ENCODE measurements at places on chromosomes 1 and 21.

- no peak within 1 kb of the TSS for H3K27ac ChIP-seq
- no peaks in the 10 kb centered on the region for H3K36me3 ChIP-seq
- peaks cover 48% of the 10 kb centered on the region for H3K27me3 ChIP-seq
- peaks cover 13% of the 10 kb centered on the region for H3K4me1 ChIP-seq
- peak within 1 kb of the TSS; percentile 20 for H3K4me3 ChIP-seq
Observed at GRCh38 chr1:154567386-154568156, at the start of gene CHRNB2. Gene CHRNB2, plus strand, starts transcription at chr1:154567778. Its CDS starts 267 bp downstream, at chr1:154568045.

DNA sequence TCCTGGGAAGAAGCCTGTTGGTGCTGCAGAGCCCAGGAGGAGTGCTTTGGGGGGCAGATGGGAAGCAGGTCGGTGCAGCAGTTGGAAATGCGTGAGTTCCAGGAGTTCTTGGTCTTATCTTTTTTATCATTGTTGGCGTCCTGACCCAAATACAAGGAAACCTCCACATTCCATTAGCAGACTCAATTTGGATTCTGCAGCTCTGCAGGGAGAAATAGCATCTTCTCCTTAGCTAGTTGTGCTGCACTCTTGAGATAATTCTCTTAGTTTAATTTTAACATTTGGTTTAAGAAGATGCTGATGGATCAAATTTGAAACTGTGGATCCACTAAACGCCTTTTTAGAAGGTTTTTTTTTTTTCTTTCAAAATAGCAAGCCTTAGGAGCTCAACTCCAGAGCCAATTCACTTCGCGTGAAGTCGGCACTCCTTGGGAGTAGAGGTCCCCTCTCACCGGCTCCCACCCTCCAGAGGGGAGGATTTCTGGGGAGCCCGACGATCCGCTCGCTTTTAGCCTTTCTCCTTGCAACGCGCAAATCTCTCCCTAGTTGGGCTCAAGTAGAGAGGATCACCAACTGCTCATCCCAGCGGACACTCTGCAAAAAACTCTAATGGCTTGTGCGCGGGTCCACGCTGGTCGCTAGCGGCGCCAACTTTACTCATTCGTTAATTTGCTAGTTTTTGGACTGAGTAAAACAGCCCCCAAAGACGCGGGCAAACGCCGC, 1.3 kb downstream of the PLD5 start:
- no peak overlapping the region for H3K4me3 ChIP-seq
- H3K27me3 ChIP-seq: peaks cover 77% of the 10 kb centered on the region
- no peaks in the 10 kb centered on the region for H3K36me3 ChIP-seq

DNA sequence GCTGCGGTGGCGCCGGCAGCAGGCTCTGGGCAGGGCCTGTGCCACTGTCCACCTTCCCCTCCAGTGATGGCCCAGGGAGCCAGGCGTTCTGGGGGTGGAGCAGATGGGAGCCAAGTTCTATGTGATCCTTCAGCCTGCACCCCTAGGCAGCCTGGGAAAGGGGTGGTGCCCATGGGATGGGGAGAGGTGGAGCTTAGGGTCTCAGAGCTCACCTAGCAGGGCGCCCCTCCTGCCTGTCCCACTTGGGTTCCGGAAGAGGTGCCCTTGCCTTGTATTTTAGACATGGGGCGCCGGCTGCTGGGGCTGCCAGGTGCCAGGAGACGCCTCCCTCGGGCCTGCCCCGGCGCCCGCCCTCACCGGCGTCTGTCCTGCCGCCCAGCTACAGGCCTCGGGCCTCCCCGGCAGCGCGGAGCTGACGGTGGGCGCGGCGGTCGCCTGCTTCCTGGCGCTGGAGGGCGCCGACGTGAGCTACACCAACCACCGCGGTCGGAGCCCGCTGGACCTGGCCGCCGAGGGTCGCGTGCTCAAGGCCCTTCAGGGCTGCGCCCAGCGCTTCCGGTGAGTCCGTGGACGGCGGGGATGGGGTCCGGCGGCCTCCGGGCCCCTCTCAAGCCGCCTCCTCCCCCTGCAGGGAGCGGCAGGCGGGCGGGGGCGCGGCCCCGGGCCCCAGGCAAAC, 3.1 kb upstream of the MMP23B start:
- H3K4me1 ChIP-seq: no peaks in the 10 kb centered on the region
- H3K27ac ChIP-seq: no peak overlapping the region
- H3K36me3 ChIP-seq: peaks cover 66% of the 10 kb centered on the region
- H3K4me3 ChIP-seq: no peak overlapping the region
- no peak for ATAC-seq

GRCh38 chr1:206909161-206909882, 12.1 kb downstream of the IL24 start:
- H3K4me3 ChIP-seq: peak overlapping the region; percentile 62
- peaks cover 46% of the 10 kb centered on the region for H3K27me3 ChIP-seq
- H3K36me3 ChIP-seq: no peaks in the 10 kb centered on the region
- peak; percentile 71 for ATAC-seq
- peaks cover 10% of the 10 kb centered on the region for H3K4me1 ChIP-seq

- peaks cover 15% of the 10 kb centered on the region for H3K4me1 ChIP-seq
- H3K27ac ChIP-seq: no peak overlapping the region
- no peak for ATAC-seq
- H3K36me3 ChIP-seq: no peaks in the 10 kb centered on the region
- H3K27me3 ChIP-seq: peaks cover 72% of the 10 kb centered on the region
Observed at GRCh38 chr21:34891613-34891943, 157.5 kb downstream of the RUNX1 start.

DNA sequence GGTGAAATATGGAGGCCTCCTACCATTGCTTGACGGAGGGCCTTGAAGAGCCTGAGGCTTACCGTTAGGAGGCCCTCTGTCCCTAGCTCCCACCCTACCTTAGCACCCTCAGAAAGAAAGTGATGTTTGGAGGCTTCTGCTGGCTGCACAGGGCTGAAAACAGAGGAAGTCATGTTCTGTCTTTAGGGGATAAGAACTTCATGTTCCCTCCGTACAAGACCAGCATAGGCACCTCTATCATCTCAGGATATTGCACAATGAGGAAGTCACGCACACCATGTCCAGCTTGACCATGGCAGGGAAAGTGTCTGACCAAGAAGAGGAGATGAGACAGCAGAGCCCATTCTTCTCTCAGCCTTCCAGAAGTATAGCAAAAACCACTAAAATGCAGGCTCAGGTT, 13.8 kb downstream of the ADORA3 start:
- H3K27me3 ChIP-seq: no peaks in the 10 kb centered on the region
- H3K27ac ChIP-seq: no peak overlapping the region
- no peaks in the 10 kb centered on the region for H3K4me1 ChIP-seq
- peak; percentile 78 for ATAC-seq
- no peaks in the 10 kb centered on the region for H3K36me3 ChIP-seq

DNA sequence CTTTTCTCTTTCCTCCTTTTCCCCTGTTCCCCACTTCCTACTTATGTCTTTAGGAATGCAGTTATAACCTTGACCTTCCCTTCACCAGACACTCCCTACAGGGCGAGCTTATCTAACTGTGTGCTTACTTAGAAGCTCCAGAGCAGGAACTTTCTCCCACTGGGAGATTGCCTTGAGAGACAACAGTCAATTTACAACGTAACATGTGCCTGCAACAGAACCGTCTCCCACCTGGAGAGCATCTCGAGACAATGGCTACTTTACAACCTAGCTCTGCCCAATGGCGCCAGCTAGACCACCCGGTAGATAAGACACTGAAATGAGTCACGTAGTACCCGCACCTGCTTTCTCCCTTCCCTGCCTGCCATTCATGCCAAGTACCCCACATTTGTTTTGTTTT, 16.7 kb downstream of the HMGN1 start:
- ATAC-seq: no peak
- H3K27ac ChIP-seq: no peak overlapping the region
- H3K4me1 ChIP-seq: no peaks in the 10 kb centered on the region
- H3K27me3 ChIP-seq: no peaks in the 10 kb centered on the region
- no peak overlapping the region for H3K4me3 ChIP-seq
- H3K36me3 ChIP-seq: no peaks in the 10 kb centered on the region

DNA sequence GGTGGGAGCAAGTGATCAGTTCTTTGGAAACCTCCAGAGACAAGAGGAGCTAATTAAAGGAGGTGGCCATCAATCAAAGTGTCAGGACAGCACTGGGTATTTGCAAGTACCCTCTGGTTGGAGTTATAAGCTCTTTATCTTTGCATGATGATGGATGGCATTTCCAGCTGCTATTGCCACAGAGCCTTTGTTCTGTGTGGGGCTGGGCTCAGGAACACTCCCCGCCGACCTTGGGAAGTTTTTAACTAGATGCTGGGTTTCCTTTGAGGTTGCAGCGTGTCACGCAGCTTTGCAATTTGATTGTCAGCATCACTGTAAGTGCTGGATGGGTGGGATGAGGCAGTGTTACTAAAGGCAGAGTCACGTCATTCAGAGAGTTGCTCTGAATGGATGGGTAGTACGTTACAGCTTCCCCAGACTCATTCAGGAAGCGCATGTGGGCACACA, 68.9 kb downstream of the CNIH3 start:
- H3K36me3 ChIP-seq: no peaks in the 10 kb centered on the region
- H3K4me1 ChIP-seq: no peaks in the 10 kb centered on the region
- H3K27me3 ChIP-seq: no peaks in the 10 kb centered on the region

DNA sequence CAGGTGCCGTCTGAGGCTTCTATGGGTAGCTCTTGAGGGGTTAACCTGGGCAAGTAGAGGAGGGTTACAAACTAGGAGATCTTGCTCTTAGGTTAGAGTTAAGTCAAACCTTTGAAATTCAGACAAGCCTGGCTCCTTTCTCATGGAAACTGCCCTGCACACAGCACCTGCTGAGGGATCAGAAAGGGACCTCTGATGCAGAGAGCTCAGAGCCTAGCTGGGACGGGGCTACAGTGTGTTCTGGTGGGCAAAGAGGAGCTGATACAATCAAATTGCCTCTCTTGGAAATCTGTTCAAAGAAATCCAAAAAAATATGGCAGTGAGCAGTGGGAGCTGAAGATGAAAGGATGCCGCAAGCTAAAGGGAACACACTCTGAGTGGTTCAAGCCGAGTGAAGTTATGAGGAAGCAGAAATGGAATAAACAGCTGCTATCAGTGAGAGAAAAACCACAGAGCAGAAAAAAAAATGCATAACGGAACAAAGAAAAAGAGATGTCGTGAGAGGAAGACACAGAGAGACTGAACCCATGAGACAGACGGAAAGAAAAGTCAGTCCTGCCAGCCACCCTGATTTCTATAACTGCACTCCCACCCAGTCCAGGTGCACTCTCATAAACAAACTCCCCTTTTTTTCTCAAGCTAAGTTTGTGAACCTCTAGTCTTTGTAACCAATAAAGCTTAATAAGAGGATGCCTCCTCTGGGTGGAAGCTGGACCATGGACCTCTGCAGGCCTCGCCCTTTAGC, 26.6 kb downstream of the PAFAH2 start:
- H3K4me1 ChIP-seq: no peaks in the 10 kb centered on the region
- H3K27ac ChIP-seq: no peak overlapping the region
- no peaks in the 10 kb centered on the region for H3K27me3 ChIP-seq
- H3K36me3 ChIP-seq: no peaks in the 10 kb centered on the region
- ATAC-seq: no peak
- H3K4me3 ChIP-seq: no peak overlapping the region

- no peak for ATAC-seq
- H3K27me3 ChIP-seq: peaks cover 92% of the 10 kb centered on the region
- H3K27ac ChIP-seq: no peak overlapping the region
- H3K4me1 ChIP-seq: no peaks in the 10 kb centered on the region
- no peaks in the 10 kb centered on the region for H3K36me3 ChIP-seq
Observed at GRCh38 chr1:231184891-231185290, 23.0 kb downstream of the TRIM67 start.

GRCh38 chr1:1250786-1251284, 4.3 kb upstream of the C1QTNF12 start:
- H3K4me1 ChIP-seq: no peaks in the 10 kb centered on the region
- H3K4me3 ChIP-seq: no peak overlapping the region
- H3K27me3 ChIP-seq: peaks cover 28% of the 10 kb centered on the region
- no peak for ATAC-seq
- H3K27ac ChIP-seq: no peak overlapping the region
- no peaks in the 10 kb centered on the region for H3K36me3 ChIP-seq

DNA sequence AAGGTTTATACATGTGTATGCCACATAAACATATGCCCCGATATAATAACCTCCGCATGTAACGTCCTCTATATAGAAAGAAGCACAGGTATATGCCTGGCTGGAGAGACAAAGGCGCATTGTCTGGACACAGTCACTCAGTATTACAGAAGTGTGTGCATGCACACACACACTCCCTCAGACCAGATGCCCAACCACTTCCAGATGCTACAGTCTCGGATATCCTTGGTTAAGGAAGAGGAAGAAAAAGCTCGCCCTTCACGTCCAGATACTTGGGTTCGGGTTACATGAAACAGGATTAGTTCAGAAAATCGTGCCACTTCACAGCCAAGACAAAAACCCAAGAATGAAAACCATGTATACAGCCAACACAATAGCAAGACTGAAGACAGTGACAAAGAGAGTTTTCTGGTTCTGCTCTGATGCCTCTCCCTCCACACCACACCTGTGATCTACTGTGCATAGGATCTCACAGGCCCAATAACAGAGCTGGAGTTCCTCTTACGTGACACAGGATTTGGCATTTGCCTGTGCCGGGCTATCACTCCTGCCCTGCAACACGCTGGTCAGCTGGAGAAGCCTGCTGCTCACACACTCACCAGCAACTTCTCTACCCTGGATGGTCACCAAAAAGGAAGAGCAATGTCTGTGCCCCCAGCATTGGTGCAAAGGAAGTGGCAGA, 75.0 kb downstream of the SSBP3 start:
- no peaks in the 10 kb centered on the region for H3K27me3 ChIP-seq
- H3K36me3 ChIP-seq: no peaks in the 10 kb centered on the region
- H3K27ac ChIP-seq: no peak overlapping the region
- no peak for ATAC-seq
- H3K4me1 ChIP-seq: peaks cover 91% of the 10 kb centered on the region
- H3K4me3 ChIP-seq: no peak overlapping the region

GRCh38 chr1:35590476-35591040, 17.4 kb downstream of the TFAP2E start:
- H3K27ac ChIP-seq: no peak overlapping the region
- no peak for ATAC-seq
- H3K36me3 ChIP-seq: peaks cover 18% of the 10 kb centered on the region

GRCh38 chr1:24500448-24501048, 2.1 kb upstream of the RCAN3 start:
- no peaks in the 10 kb centered on the region for H3K36me3 ChIP-seq
- H3K4me1 ChIP-seq: no peaks in the 10 kb centered on the region
- no peak overlapping the region for H3K4me3 ChIP-seq
- no peak overlapping the region for H3K27ac ChIP-seq

- no peaks in the 10 kb centered on the region for H3K4me1 ChIP-seq
- H3K4me3 ChIP-seq: no peak overlapping the region
- H3K36me3 ChIP-seq: peaks cover 3% of the 10 kb centered on the region
- H3K27me3 ChIP-seq: no peaks in the 10 kb centered on the region
Observed at GRCh38 chr1:178451529-178451928, 45.2 kb downstream of the CLEC20A start.

- H3K4me1 ChIP-seq: no peaks in the 10 kb centered on the region
- H3K4me3 ChIP-seq: no peak overlapping the region
- no peak overlapping the region for H3K27ac ChIP-seq
Observed at GRCh38 chr1:204331275-204331674, 28.5 kb downstream of the PLEKHA6 start.

Measured in gastroesophageal sphincter (tissue), 4 donors.